ENCODE measurements at places on chromosomes 5 and 9.

DNA sequence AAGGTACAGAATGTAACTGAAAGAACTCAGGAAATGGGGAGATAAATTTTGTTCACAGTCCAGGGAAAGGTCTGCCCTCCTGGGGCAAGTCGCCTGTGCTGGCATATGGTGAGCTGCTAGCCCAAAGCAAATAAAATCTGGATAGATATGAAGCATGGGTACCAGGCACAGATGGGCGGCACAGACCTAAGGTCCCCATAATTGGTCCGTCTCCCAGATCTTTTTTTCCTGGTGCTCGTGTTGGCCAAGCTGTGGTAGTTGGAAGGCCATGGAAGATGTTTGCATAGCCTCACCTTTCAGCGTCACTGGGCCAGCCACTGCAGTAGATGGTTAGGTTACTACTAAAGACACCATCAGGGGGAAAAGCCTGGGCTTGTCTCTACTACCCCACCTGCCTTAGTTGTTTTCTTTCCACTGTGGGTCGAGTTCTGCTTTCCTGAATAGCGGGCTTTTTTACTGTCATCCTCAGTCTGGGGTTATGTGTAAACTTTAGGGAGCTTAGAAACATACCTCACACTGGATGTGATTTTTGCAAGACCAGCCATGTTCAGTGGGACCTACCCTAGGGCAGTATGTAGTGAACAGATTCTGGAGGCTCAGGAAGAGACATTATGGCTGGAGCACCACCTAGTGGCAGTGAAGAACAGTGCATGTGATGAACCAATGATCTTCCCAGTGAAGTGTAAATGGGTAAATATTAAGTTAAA lies 24.2 kb upstream of the GLRX start:
- DNase-seq: peak; percentile 76

GRCh38 chr9:130330202-130330862 lies 64.8 kb downstream of the HMCN2 start:
- no peak for DNase-seq

DNA sequence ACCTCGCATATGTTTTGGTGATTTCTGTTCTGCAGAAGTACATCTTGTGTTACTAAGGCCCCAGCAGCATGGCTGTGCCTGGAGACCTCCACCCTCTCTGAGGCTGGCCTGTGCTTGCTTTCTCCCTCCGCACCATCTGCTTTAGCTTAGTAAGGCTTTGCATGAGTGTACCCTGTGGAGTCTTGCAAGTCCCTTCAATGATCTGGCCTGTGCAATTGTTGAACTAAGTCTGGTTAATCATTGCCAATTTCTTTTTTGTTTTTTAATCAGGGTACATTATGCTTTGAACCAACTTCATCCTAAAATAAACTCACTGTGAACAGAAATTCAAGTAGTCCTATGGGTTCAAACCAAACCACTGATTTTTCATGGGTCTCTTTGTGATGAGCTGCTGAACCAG lies 32.3 kb downstream of the ACOT12 start:
- no peak for DNase-seq

- DNase-seq: no peak
These were observed 102.0 kb downstream of the CAVIN4 start for GRCh38 chr9:100679834-100680233.

- DNase-seq: no peak
These were observed 130.0 kb upstream of the MAP1B start for GRCh38 chr5:71977311-71977710.

GRCh38 chr9:93655621-93656425 lies 79.4 kb downstream of the PHF2 start:
- DNase-seq: peak; percentile 14

DNA sequence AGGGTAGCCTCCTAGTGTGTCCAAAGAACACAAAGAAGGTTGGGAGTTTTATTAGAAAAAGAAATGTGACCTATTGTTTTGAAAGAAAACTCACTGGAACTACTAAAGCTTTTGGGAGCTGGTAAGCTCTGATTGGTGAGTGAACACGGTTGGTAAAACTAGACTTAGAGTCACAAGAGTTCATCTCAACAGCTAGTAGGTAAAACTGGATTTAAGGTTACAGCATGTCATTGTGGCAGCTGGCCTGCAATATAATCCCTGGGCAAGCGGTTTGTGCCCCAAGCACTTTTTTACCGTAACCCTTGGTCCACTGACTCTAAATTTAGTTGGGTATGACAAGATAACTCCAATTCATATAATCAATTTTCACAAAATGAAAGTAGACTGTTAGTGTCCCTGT lies 47.4 kb downstream of the UBAP2 start:
- DNase-seq: no peak

DNA sequence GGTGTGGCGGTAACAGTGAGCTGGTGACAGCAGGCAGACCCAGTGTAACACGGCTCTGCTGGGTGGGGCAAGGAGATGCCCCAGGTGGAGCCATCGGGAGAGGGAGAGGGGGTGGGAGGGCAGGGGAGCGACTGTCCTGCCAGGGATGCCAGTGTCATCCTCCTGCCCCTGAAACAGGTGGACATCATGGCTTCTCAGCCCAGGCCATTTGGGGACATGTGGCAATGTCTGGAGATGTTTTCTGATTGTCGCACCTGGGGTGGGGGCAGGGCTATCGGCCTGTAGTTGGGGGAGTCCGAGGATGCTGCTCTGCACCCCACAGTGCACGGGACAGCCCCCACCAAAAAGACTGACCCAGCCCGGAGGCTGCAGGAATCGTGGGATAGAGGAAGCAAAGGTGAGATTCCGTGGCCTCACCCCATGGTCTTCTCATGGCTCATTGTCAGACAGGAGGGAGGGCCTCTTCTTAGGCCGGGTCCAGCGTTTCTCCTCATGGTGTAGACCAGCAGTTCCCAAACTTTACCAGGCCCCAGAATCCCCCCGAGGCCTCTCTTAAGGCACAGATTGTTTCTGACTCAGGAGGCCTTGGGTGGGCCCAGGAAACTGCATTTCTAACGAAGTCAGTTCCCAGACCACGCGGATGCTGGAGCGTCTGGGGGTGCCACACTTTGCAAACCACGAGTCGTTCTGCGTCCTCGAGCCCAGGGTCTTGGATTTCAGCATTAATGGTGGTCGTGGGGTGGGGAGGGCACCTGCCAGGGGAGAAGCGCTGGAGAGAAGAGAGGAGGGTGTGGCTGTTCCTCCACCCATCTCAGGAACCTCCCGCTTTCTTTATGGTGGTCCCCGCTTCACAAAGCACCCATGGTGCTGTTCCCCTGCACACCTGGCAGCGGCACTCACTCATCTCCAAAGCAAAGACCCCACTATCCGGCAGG lies 11.0 kb downstream of the COL5A1 start:
- DNase-seq: no peak
